Caki2 (cell line): ENCODE measurements at places on chromosomes 7 and 10. TPM values are rescaled to one million over a fixed set of nuclear protein-coding genes. Genes with fewer than 3 reads are reported as not detected.

The ACTR3C gene
- 3.7 and 23.0 TPM in 2 replicates for total RNA-seq

The C10orf105 gene
- total RNA-seq: not detected in 2 replicates

- no peak for DNase-seq
These were observed 629.8 kb downstream of the KCNMA1 start for GRCh38 chr10:77007834-77008233.

- no peak for DNase-seq
These were observed 20.1 kb downstream of the P4HA1 start for GRCh38 chr10:73076360-73077183.

DNA sequence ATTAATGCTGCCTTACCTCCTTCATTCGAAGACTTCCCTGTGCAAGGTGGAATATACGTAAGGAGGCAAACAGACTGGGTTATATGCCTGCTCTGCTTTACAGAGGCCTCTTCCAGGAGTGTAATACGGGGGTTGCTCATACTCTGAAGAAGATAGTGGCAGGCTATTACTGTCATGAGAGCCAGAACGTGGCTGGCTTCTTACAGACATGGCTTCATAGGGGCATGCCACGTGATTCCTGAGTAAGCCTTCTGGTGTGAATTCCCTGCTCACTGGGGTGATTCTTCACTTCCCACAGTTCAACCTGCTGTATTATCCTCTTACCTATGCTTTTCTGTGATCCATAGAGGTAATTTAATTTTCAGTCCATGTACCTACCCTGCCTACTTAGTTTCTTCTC is 141.8 kb downstream of the ST7 start:
- DNase-seq: no peak

DNA sequence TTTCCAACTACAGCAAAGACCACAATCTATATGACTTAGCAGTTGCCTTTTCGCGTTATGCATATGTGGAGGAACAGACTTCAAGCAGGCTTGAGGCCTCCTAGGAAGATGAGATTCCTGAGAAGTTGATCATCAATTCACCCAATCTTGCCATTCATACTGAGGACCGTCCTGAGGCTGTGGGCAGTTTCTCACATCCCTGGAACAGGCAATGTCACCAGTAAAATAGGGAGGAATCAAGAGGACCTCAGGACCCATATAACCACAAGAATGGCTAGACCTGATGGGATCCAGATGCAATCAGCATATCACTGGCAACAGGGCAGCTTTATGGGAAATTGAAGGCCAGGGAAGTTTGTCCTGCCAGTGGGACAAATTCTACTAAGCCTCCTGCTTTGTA is 17.3 kb downstream of the KDM7A start:
- no peak for DNase-seq
